GM13976 (cell line): ENCODE measurements at places on chromosomes 4 and X.

DNA sequence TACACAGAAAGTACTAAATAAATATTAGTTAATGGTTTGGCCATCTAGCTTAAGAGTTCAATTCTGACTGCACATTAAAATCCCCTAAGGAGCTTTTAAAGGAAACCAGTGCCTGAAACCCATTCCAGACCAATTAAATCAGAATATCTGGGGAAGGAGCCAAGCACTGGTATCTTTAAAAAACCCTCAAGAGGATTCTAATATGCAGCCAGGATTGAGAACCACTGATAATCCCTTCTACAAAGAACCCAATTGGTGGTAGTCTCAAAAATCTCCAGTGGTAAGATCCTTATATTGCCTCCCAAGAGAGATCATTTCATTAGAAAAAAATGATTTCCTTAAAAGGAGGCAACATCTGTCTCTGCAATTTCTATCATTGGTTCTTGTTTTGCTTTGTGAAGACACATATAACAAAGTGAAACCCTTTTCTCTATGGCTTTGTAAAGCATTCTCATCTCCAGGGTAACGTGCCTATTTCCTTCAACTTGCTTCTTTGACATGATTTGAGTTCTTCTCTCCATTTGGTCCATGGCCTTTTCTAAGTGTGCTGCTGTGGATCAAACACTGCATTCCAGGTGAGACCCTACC is 3.5 kb downstream of the GPR34 start:
- no peak for DNase-seq

- peak; percentile 12 for DNase-seq
Observed at GRCh38 chrX:7950865-7951264, 23.7 kb upstream of the PNPLA4 start.

- DNase-seq = no peak
Observed at GRCh38 chr4:154230723-154231122, 260.9 kb downstream of the DCHS2 start.

- no peak for DNase-seq
Observed at GRCh38 chr4:15799701-15800100, 21.6 kb downstream of the CD38 start.

- peak; percentile 35 for DNase-seq
Observed at GRCh38 chr4:145299380-145300076, 119.1 kb upstream of the OTUD4 start.

DNA sequence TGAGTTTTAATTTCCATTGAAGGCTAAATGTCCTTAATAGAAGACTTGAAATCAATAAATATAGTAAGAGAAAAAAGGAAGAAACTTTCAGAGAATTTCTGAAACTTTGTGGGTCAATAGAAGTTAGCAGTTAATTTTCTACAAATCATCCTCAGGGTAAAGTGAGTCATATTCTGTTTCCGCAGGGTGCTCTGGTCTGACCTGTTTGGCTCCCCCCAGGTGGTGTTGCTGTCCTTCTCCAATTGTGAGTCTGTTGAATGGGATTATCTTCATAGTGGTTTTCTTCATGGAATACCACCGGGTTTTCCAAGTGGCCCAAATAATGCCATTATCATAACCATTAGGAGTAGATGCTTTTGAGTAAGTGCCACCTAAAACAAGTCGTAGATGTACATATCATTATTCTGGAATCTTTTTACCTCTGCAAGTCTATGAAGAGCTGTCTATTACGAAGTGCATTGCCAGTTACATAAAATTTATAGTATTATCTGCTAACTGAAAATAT is 7.7 kb downstream of the FGG start:
- no peak for DNase-seq

DNA sequence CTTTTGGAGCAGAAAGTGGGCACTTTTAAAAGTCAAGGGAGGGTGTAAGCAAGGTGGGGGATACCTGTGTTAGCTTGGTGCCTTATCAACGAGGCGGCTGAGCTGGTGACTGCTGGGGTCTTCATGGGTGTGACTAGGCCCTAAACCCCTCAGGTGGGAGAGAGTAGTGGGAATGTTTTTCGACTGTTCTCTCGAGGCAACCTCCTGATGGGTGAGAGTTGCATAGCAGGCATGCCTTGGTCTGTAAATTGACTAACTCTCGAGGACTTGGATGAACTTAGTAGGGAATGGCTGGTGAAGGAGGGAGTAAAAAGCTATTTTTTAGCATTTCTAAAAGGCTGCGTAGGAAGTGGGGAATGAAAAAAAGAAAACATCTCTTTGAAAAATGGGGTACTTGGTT is 80.0 kb downstream of the ARHGAP10 start:
- DNase-seq = no peak

DNA sequence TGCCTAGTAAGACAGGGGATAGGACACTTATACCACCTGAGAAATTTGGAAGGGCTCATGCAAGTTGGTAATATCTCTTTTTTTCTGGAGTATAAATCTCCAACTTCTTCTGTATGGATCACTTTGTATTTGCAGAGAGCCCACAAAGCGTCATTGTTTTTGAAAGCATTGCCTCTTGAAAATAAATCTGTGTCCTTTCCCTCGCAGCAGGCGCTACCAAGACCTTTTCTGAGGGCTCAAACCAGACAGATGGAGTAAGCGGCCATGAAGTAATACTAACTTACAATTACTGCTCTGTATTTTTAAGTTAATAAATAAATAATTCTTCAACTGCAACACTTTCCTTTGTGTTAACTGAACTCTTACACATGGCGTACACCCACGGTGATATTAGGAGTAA is 56.0 kb upstream of the FBXW7 start:
- no peak for DNase-seq

DNA sequence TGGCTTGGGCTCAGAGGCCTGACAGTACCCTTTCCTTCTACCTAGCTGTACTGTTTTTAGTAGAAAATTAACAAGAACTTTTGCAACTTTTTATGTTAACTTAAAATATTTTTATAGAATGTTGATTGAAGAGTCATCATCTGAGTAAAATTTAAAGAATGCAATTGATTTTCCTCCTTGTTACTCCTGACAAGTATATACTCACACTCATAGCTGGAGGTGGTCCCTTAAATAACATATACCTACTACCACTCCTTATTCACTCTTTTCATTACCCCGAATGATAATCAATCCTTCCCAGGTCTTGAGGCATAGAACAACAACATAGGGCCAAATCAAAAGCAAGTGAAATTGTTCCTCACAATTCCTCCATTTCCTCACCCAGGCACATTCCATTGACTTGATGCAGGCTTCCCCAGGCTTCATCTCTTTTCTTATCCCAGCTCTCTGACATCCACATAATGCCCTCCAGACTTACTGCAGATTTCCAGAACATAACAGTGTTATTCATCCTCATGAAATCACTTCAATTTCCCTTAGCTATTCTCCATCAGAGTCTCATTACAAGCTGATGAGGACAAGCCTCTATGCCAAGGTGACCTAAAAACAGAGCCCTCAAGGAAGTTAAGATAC is 73.2 kb upstream of the ANXA10 start:
- DNase-seq = no peak

- no peak for DNase-seq
Observed at GRCh38 chrX:150408561-150408960, 45.4 kb downstream of the MAMLD1 start.

- no peak for DNase-seq
Observed at GRCh38 chrX:21725496-21725895, 32.4 kb downstream of the SMPX start.

DNA sequence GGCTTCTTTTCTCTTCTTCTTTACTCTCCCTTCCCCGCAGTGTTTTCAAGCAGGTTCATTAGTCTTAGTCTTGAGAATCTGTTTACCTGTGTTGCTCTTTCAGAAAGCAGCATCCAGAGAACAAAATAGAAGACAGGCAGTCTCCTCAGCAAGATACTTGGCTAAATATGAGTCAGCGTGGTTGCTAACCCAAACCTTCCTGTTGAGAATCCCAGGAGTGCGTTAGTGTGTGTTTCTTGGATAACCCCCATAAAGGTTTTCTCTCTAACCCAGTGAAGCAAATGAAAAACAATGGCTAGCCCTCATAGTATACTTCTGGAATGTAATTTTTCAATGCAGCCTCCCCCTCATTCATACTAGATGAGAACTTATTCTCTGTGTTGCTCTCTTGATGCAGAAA is 41.1 kb downstream of the BMPR1B start:
- no peak for DNase-seq

GRCh38 chrX:77398330-77398954 is 48.7 kb upstream of the FGF16 start:
- no peak for DNase-seq

DNA sequence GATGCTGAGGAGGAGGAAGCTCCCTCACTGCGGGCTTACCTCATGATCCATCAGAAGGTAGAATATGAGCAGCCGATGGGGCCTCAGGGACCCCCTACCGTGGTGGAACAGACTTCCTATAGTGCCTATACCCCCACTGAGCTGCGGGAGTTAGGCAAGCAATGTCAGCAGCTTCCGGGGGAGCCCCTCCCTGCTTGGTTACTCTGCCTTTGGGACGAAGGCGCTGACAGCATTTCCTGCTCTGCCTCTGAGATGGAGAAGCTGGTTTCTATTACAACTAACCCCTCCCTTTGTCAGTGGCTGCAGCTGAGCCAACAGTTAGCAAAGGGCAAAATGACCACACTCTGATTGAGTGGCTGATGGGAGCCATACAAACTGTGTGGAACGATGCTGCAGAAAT is 430.7 kb downstream of the IDS start:
- peak; percentile 2 for DNase-seq

GRCh38 chr4:104630272-104630671 is 135.6 kb upstream of the CXXC4 start:
- DNase-seq = no peak

GRCh38 chr4:173752610-173753230 is 222.7 kb upstream of the HAND2 start:
- no peak for DNase-seq

DNA sequence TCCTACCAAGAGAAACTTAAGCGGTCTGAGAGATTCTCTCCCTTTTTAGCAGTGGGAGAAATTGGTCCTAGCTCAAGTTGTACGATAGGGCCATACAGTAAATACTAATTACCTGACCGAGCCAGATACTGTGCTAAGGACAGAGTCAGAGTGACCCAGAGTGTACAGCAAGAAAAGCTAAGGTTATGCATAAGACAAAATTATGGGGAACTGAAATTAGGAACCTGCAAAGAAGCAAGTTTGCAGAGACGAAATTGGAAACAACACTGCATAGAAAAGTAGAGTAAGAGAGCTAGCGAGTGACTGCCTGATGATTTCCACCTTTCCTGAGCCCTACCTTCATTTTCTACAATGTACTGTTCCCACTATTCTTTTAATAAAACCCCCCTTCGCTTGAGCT is 278.1 kb downstream of the NKX6-1 start:
- no peak for DNase-seq

- DNase-seq = no peak
Observed at GRCh38 chr4:67035986-67036385, 509.3 kb downstream of the CENPC start.

DNA sequence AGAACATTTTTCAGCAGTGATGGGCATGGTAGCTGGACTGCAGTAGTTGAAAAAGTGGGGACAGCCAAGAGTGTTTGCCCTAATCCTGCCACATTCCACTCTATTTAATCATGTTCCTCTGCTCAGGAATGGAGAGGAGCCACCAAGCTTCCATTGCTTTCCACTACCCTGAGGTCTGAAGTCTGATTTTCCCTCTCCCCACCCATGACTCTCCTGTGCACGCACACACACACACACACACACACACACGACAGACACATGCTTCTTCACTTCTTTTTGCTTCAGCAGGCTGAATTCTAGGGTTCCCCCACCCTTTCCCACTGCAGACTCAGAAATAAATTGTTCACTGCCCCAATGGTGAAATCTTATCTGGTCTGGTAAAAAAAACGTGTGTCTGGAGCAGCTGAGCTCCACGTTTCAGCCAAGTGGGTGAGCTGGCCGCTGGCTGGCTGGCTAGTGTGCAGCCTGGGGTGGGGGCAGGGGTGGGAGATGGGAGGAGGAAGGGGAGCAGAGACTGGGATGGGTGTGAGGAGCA is 142.7 kb upstream of the NALF2 start:
- DNase-seq = no peak

- DNase-seq = no peak
Observed at GRCh38 chr4:32215277-32215676, 1495.1 kb downstream of the PCDH7 start.

DNA sequence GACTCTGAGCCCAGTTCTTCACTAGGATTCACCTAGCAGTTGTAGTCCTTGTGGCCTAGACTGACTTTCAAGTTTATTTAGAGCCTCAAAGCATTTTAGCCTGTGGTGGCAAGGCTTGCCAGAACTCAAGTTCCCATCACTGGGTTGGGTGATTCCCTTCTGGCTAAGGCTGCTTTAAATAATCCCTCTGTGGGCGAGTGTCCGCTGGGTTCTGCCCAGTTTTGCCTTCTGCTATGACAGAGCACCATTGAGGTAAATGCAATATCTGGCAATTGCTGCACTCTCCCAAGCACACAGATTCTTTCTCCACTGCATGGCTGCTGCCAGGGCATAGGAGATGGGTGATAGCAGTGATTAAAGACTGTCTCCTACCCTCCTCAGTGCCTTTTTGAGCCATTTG is 90.8 kb upstream of the RLIM start:
- DNase-seq = no peak

DNA sequence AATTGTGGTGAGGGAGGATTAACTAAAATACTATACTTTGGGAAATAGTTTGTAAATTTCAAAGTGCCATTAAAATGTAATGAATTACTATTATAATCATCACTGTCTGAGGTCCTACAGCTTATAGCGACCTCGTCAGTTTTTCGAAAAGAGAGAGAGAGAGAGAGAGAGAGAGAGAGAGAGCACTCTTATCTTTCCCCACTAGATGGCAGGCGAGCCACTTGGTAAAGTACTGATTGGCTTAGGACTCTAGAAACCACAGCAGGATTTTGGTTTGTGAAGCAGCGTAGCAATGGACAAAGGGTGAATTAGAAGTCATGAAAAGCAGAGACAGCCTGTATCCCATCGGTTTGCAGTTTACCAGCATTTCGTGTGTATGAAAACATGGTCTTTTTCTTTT is 52.5 kb downstream of the LINC00632 start:
- DNase-seq = peak; percentile 35

- DNase-seq = no peak
Observed at GRCh38 chrX:18422325-18422724, 3.1 kb upstream of the CDKL5 start.

- DNase-seq = no peak
Observed at GRCh38 chrX:115324194-115324593, 34.7 kb downstream of the LUZP4 start.

DNA sequence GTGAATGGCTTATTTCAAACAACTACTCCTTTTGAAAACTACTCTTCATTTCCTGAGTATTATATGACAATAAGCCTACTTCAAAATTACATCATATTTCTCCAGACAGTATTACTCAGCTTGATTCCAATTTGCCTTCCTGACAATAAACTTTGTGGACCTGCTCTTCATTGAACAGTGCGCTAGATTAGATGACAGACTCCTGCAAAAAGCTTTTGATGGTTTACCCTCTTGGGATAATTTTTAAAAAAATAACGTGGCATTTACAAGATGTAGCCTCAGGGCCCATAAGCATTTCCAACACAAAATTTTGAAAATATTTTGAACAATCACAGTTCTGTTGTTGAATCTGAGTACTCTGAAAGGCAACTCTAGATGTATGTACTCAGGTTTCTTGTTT is 25.9 kb downstream of the MGAT4D start:
- DNase-seq = no peak
